ENCODE measurements at places on chromosomes 2 and 18.
A peak's percentile ranks its signal among the peaks of the same experiment; 100 is the strongest.

DNA sequence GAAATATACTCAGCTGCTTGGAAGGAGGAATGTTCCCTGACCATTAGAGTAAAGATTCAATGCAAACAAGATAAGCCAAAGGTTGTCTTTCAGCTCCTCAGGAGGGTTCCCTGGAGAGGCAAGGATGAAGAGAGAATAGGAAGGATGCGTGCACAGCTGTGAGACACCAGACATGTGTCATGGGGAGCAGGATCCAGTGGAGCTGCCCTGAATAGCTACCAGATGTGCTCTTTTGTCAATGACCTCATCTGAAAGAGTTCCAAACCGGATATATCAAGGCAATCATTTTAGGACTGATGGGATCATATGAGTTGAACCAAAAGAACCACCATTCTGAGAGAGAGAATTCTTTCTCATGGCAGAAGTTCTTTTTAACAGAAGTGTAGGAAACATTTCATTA, 490.6 kb downstream of the IRS1 start:
- DNase-seq: no peak

- no peak for DNase-seq
Measured at GRCh38 chr2:172200495-172201085, 97.9 kb upstream of the DLX2 start.

DNA sequence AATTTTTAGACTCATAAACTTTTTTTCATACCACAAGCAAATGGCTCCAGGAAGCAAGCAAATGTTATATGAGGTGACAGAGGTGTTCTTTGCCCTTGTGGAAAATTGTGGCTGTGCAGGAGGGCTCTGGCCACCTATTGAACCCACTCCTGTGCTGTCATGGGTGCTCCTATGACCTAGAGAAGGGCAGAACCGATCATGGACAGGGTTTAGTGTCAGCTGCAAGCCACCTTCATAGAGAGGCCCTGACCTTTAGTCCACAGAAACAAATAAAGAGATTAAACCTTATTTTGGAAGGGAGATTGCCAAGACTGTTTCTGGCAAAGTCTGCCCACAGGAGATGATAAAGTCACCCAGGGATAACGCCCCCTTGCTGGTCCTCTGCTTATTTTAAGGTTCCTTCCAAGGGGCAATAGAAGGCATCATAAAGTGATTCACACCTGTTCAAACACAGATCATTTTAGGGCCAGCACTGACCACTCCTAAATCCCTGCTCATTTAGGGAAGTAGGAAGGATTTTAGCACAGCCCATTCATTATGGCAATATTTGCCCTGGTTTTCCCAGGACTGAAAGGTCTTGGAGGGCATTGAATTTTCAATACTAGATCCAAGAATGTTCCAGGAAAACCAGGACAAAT, 26.1 kb upstream of the STAT4 start:
- no peak for DNase-seq

DNA sequence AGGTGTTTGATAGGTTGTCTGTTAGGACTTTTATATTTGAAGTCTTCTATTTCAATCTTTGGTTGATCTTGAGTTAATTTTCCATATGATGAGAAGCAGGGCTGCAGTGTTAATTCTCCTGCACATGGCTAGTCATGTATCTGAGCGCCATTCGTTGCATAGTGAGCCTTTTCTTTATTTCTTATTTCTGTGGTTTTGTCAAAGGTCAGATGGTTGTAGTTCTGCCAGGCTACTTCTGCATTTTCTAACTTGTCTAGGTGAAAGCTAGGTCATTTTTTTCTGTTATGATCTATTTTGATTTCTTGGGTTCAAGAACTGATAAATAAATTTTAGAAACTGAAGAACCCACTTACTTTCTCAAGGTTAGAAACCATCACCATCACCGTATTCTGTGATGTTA, 56.7 kb downstream of the CCDC74A start:
- no peak for DNase-seq

- peak; percentile 39 for DNase-seq
Measured at GRCh38 chr2:111705711-111706336, 178.2 kb downstream of the ANAPC1 start.

DNA sequence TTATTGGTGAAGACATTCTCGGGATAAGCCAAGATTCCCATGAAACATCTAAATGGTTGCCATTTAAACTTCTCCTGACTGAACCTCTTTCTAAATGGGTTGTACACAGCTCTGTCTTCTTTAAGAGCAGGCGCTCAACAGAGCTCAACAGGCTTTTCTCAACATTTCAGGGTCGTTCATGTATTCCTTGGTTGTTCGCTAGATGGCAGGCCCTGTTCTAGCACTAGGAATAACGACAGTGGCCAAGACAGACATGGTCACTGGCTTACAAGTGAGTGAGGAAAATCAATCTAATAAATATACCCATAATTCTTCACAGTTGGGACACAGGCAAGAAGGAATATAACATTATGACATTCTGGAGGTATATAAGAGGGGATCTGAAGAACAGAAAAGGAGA, 154.5 kb downstream of the SMAD2 start:
- no peak for DNase-seq

- DNase-seq: no peak
Measured at GRCh38 chr2:71797035-71797810, 343.9 kb downstream of the DYSF start.

DNA sequence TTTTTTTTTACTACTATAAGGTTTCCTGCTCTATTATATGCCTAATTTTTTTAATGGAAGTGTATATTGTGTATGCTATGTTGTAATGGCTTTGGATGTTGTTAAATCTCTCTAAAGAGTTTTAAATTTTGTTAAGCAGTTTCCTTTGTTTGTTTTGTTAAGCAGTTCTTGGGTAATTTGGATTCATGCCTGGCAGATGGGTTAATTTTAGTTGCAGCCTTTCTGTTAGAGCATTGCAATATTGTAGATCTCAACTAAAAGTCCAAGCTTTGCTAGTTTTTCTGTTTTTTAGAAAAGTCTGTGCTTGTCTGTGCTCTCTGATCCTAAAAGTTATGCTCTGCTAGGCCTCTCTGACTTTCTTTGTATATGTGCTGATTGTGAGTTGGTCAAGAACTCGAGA, 1229.0 kb upstream of the NRXN1 start:
- DNase-seq: no peak

GRCh38 chr2:7035884-7036283, 118.7 kb downstream of the RNF144A start:
- DNase-seq: no peak

- no peak for DNase-seq
Measured at GRCh38 chr2:214569419-214570035, 158.7 kb downstream of the VWC2L start.

- DNase-seq: no peak
Measured at GRCh38 chr2:115413791-115414190, 971.4 kb downstream of the DPP10 start.

GRCh38 chr2:228118940-228119339, 62.5 kb downstream of the SPHKAP start:
- no peak for DNase-seq

- DNase-seq: no peak
Measured at GRCh38 chr2:157377861-157378260, 52.2 kb upstream of the ERMN start.

- DNase-seq: no peak
Measured at GRCh38 chr18:78244779-78245178, 734.8 kb upstream of the SALL3 start.

DNA sequence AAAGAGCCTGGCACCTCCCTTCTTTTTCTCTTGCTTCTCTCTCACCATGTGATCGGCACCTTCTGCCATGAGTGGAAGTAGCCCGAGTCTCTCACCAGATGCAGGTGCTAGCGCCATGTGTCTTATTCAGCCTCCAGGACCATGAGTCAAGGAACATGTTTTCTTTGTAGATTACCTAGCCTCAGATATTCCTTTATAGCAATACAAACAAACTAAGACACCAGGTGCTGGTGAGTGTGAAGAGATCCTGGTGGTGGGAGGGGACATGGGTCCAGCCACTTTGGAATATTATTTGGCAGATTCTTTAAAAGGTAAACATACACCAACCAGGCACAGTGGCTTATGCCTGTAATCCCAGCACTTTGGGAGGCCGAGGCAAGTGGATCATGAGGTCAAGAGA, 5.9 kb upstream of the USP40 start:
- DNase-seq: no peak

GRCh38 chr2:61853847-61854563, at the start of gene FAM161A:
Gene FAM161A (minus strand): TSS chr2:61854060. CDS start chr2:61854041, 19 bp downstream.
- DNase-seq: peak; percentile 74

DNA sequence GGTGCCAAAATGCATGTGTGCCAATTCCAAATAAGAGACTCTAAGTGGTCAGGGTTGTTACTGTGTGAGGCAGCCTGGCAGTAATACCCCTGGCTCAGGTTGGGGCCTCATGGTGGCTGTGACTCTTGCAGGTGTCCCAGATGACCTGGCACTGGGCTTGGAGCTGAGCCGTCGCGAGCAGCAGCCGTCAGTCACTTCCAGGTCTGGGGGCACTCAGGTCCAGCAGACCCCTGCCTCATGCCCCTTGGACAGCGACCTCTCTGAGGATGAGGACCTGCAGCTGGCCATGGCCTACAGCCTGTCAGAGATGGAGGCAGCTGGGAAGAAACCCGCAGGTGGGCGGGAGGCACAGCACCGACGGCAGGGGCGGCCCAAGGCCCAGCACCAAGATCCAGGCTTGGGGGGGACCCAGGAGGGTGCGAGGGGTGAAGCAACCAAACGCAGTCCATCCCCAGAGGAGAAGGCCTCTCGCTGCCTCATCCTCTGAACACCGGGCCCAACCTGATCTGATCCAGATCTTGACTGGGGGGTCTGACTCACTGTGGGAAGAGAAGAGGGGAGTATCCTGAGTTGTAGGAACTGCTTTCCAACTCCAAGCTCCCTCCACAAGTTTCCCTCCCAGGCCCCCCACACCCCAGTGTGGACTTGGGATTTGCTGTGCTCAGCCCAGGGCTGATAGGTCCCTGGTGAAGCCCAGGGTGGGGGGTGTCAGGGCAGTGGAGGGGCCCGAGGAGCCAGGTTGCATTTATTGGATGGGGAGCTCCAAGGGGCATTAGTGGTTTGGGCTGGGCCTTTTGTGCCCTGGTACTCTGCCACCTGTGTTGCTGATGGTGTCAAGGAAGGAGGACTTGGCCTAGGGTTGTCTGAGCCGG, 5.6 kb downstream of the DNAJB2 start:
- DNase-seq: no peak

GRCh38 chr2:99150706-99151105, 4.0 kb downstream of the TSGA10 start:
- DNase-seq: no peak

DNA sequence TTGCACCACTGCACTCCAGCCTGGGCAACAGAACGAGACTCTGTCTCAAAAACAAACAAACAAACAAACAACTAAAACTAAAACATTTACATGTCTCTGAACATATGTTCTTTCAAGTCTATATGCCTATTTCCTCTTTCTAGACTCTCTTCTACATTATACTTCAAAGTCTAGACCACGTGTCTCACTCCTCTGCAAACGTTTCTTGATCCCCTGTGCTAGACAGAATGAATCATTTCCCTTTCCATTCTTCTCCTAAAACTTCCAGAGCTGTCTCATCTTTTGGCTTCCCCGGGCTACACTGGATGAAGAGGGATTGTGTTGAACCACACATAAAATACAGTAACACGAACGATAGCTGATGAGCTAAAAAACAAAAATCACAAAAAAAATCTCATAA, 67.1 kb downstream of the BAZ2B start:
- no peak for DNase-seq

DNA sequence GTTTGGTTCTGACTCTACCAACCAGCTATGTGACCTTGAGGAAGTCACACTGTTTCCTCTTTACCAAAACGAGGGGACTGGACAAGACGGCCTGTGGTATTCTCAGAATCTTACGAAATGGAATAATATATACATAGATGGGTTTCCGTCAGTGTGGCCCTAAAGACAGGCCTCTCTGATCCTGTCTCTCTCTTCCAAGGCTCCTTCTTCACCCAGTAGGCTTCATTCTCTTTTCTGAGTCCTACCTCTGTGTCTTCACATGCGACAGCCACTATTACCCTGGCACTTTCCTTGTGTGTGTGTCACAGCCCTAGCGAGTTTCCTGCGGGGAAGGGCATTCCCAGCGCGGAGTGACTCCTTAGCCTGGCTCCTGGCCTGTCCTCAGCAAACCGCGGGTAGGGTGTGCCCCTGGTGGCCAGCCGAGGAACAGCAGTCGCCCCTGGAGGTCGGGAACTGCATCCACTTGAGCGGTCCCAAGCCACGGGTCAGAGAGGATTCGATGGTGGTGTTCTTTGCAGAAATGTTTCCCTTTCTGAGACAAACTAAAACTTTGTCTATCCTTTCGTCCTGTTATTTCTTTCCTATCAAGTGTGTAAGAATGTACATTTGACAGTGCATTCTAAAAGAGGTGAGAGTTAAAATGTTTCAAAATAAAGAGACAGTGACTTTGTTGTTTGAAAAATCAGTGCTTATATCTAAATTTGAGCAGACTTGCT, 63.3 kb downstream of the RAB31 start:
- peak; percentile 64 for DNase-seq

DNA sequence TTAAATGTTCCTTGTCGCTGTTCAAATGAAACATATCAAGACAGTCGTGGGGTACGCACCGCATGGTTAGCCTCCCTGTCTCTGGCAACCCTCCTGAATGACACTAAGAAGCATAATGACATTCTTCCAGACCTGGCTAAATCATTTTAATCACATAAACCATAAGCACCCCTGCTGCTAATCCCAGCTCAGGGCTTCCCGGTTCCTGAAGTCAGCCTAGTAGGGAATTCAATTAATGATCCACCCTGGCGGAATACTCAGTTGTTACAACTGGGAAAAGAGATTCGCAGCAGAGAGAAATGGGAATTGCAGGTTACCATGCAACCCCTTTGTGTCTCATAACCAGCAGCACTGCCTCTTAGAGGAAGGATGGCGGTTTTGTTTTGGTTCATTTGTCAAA, 200.8 kb upstream of the AGAP1 start:
- DNase-seq: no peak

DNA sequence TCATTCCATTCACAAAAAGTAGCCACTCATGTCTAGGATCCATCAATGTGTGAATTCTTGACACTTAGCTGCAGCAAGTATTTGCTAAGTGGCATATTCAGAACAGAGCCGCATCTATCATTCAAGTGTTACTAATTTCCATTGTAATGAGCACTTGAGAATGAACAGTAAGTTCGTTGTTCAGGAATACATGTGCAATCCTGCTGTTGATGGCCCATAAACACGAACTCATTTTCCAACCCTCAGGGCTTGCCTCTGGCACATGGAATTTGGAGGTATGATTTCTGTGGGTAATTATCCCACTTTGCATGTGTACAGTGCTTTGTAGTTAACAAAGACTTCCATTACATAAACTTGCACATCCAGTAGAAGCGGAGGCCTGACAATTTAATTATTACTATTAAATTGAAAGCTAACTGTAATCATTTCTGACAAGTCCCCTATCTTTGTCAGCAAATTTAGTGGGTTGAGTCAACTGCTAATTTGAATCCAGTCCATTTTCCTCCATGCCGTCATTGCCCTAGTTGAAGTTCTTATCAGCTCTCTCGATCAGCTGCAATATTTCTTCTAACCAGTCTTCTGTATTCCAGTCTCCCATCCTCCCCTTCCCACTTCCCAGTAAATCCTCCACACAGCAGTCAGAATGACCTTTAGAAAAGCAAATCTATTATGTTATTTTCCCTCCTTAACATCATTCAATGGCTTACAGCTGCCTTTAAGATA, 116.0 kb upstream of the AQP4 start:
- DNase-seq: no peak

Measured in RWPE1 (cell line).